ENCODE measurements at places on chromosomes 13 and 19.

DNA sequence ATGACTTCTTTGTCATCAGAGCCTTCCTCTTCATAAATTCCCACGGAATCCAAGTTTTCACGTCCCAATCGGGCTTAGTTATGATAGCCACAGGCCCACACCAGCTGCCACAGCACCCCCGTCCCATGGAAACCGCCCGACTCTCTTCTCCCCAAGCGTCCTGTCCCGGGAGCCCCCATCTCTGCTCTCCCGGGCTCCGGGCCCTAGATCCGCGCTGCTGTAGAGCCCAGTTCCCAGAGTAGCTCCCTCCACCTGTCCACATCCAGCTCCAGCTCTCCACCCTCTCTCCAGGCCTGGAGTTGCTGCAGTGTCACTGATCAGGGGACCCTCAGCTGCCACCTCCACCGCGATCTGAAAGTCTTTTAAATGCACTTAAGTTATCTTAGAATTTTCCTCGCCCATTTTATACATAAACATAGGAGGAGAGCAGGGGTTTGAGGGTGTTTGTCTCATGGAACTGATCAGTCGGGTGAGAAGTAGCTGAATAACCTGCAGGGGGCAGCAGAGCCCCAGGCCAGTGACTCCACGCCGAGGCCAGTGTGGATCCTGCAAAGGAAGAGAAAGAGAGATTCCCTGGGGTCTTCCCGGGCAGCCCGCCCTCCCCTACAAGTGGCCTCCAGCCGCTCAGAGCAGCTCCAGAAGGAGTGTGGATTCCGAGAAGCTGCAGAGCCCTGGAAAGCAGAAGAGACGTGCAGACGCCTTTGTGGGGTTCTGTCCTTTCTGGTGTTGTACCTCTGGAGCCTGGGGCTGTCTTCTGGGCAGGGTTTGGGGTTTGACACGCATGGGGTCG, 1.1 kb upstream of the ZNF763 start:
- peak; percentile 89 for DNase-seq

DNA sequence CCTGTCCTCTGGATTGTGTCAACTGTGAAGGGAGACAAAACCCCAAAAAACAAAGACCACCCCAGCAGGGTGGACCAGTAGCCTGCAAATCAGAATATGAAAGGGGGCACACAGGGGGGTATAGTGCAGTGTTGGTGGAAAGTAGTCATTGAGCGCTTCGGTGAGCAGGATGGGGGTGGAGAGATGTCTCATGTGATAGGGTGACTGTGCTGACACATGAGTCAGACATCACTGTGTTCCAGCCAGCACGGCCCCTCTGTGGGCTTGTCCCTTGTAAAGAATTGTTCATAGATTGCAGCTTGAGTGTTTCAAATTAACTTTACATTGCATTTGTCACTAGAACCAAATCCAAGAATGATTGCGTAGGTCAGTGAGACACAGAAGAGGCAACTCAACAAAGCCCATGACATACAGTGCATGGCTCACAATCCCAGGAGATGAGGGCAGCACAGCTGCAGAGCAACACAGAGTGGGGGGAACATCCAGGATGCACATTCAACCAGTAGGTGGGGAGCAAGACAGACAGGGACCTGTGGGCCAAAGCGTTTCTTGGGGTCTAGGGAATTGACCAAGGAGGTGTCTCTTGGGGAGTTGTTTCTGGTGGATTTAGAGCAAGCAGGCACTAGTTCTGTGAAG, 7.5 kb downstream of the ZNF440 start:
- no peak for DNase-seq

DNA sequence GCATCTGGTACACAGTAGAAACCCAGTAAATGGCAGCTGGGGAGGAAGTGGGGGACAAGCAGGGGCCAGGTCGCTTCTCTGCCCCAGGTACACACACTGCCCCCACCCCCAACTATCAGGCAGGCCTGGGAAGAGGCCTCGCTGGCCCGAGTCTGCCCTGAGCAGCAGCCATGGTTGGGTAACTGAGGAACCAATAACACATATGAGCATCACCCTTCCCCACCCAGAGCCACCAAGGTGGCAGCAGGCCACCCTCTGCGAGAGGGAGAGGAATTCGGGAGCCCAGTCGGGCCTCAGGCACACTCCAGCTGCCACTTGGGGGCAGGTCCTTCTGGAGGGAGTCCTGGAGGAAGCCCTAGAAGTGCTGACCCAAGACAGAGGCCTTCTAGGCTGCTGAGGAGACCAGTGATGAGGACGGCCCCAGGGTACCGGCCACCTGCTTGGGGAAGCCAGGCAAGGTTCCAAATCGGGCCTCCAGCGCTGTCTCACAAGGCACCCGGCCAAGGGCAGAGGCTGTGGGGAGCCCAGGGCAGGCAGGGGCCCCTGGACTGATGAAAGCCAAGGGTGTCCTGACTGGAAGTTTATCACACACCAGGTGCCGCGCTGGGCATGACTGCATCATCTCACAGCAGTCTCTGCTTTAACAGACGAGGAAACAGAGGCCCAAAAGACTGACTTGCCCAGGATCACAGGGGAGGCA, 14.0 kb upstream of the KPTN start:
- DNase-seq = no peak

GRCh38 chr13:32309312-32310133, 5.6 kb downstream of the ZAR1L start:
- no peak for DNase-seq

DNA sequence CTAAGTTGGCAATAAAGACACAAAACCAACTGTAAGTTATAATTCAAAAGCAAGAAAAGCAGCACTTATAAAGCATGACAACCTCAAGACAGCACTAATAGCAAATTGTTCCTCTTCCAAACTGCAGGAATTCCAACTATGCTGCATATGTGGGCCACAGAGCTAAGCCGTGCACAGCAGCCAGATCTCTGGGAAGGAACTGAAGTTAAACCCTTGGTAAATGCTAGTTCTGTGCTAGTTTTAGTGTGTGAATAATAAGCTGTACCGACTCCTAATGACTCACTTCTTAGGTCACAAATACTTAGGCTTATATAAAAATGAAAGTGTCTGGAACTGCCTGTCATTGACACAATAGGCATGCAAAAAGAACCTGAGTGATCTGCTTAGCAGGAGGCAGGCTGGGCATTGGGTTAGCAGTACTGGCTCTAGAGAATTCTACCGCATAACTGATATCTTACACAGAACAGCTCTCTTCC, 21.2 kb upstream of the GTF3A start:
- DNase-seq = no peak

GRCh38 chr19:3285647-3286176, 61.3 kb downstream of the CELF5 start:
- no peak for DNase-seq

- DNase-seq = no peak
These were observed 144.1 kb downstream of the PRR20E start for GRCh38 chr13:57311009-57311586.

DNA sequence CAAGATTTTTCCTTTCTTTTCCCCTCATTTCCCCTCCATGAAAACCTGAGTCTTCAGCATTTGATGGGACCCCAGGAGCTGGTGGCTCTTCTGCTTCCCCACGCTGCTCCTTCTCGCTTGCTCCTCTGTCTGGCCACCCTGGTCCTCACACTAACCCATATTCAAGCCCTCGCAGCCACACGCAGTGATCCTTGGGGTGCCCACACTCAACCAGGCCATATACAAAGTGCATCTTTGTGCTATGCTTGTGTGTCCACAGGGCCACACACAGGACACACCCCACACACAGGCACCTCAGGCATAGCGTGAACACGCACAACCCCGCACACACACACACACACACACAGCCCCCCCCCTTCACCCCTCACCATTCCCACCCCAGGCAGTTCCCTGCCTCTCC, 132.1 kb downstream of the URI1 start:
- no peak for DNase-seq

- no peak for DNase-seq
These were observed 1761.5 kb downstream of the PCDH9 start for GRCh38 chr13:65468628-65469027.

DNA sequence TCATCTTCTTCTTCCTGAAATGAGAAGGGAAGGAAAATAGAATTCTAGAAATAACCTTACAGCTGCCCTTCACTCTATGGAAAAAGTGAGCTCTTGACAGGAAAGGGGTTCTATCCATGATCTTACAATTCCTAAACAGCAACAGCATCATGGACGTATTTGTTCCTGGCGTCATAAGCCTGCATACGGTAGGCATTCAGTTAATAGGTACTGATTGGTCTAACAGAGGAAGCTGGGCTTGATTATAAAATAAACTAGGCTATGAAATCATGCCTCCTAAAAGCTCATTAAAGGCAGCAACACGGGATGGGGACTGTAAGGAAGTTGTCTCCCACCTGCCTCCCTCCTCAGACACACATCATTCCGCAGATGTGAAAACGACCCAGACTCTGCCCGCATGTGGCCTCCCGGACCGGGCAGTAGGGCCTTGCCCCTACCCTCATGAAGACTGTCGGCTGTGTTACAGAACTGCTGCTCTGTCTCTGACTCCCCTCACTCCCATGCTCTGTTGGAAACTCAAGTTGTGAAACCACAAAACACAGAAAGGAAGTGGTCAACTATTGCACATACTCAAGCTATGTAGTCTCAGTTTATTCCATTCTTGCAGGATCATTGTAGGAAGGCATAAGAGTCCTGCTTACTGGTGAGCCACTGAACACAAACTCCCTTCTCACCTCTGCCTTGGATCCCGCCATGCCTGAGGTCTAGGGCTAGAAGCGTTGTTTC, 129.8 kb downstream of the DLEU7 start:
- DNase-seq = no peak

GRCh38 chr19:41876847-41877832, at the start of gene CD79A:
Gene CD79A, plus strand, starts transcription at chr19:41877279. Its CDS starts 26 bp downstream, at chr19:41877305.
- no peak for DNase-seq

DNA sequence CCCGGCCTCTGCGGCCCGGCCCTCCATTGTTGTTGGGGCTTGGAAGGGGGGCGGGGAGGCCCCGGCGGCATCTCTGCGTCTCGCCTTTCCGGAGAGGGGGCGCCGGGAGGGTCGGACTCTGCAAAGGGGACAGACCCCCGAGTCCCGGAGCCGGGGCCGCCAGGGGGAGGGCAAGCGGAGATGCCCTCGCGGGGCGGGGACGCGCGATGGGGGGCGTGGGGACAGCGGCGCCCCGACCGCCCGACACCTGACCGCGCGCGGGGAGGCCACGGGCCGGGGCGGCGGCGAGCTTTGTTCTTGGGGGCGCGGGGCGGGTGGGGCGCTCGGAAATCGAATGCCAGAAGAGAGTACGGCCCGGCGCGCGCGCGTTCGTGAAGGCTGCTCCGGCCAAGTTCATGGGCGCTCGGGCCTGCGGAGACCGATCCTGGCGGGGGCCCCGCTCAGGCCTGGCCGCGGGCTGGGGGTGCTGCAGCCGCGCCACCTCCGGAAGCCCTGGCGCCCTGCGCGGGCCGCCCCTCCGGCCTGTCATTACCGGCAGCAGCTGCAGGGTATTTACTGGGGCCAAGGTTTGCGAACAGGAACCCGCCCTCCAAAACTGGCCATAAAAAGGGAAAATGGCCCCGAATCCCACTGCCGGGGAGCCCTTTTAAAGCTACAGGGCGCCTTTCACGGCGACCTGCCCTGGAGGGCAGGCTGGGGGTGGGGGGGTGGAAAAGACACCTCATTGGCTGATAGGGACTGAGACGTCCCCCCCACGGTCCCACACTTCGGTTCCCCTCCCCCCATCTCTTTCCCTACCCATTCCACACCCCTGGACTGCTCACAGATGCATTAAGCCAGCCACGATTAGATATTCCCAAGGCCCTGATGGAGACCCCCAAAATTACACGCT, 11.1 kb upstream of the NANOS3 start:
- no peak for DNase-seq

DNA sequence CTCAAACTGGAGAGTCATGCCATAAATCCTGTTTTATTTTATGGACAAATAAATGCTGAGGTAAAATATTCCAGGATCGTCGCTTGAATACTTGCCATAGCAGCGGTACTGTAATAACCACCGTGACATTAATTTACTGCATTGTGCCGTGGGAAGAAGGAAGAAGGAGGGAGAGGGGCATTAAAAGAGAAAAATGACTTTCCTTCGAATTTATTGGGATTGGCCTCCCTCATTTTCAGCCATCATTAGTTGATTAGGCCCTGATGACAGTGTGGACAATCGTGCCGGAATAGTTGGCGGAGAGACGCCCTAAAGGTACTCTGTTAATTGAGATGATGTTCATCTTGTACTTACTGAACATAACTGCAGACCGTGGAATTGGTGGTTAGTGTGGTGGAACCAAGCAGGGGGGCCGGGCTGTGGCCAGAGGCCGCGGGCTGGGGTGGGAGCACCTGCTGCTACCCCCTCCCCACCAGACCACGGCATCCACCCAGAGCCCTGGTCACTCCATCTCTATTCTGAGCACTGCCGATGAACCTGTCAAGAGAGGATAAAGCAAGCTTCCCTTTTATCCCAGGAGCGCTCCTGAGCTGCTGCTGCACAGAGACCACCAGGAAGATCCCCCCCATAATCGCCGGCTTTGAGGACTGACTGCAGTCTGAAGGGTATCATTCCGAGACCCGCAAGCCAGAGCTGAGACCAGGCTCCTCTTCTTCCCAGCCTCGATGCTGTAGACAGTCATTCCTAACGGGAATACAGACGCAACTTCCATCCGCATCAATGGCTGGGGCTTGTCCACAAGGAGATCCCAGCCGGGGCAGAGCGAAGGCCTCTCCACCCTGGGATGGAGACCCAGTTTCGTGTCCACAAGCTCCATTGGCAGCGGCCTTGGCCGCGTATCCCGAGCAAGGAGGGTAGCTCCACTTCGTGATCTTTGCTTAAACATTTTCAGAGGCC, 168.3 kb upstream of the TSHZ3 start:
- no peak for DNase-seq

GRCh38 chr13:73622381-73622780, 511.8 kb downstream of the KLF12 start:
- no peak for DNase-seq

DNA sequence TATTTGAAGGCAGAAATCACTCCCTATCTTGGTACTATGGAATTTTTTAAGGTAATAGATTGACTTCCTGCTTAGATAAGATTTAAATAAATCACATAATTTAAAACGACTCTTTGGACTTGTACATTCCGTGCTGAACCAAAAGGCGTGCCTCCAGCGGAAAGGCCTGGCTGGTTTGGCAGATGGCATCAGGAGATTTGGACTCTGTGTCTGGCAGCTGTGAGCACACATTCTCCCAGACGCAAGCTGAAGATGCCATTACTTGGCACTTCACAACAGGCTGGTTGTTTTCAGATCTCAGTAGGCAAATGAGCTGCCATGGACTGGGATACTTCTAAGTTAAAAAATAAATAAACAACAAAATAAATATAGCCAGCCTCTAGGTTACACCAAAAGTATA, 104.5 kb upstream of the SLC15A1 start:
- no peak for DNase-seq

DNA sequence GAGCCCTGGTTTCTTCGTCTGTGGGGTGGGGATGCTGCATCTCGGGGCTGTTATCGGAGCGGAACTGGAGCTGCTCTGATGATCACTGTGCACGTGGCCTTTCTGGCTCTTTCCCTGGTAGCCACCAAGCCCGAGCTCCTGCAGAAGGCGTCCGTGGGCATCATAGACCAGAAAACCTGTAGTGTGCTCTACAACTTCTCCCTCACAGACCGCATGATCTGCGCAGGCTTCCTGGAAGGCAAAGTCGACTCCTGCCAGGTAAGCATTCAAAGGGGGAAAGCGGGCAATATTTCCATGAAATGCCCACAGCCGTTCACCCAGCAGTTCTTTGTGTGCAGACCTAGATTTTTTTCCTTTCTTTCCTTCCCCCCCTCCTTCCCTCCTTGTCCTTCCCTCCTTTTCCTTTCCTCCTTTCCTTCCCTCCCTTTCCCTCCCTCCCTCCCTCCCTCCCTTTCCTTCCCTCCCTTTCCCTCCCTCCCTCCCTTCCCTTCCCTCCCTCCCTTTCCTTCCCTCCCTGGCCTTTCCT, 9.4 kb downstream of the TIMM13 start:
- no peak for DNase-seq

- no peak for DNase-seq
These were observed 103.8 kb downstream of the KL start for GRCh38 chr13:33119856-33120543.
